WTC11 (cell line): ENCODE measurements at places on chromosomes 11 and 22.
A peak's percentile ranks its signal among the peaks of the same experiment; 100 is the strongest.

- DNase-seq = peak; percentile 52
Measured at GRCh38 chr11:112962579-112963367, 1.6 kb downstream of the NCAM1 start.

GRCh38 chr11:126698576-126698975 lies 302.0 kb downstream of the KIRREL3 start:
- no peak for DNase-seq

GRCh38 chr11:76803811-76804600 lies 20.9 kb downstream of the TSKU start:
- DNase-seq = no peak

DNA sequence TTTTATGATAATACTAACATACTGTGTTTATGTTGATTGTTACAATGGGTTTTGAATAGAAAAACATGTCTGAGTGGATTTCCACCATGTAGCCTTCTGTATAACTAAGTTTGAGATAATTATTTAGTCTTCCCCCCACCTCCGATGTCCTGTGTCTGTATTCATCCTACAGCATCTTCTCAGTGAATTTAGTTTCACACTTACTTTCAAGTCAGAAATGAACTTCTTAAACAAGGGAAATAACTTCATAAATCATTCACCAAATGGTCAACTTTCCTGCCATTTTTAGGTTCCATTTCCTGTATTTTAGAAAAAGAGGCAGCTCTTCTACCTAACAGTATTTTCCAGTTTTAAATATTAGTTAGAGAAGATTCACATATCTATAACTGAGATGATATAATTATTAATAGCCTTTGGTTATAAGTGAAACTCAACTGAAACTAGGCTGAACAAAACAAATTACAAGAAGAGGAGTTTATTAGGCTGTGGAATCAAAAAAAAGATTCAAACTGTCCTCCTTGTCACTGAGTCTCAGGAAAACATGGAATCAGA lies 3.5 kb downstream of the OR51B5 start:
- DNase-seq = no peak

DNA sequence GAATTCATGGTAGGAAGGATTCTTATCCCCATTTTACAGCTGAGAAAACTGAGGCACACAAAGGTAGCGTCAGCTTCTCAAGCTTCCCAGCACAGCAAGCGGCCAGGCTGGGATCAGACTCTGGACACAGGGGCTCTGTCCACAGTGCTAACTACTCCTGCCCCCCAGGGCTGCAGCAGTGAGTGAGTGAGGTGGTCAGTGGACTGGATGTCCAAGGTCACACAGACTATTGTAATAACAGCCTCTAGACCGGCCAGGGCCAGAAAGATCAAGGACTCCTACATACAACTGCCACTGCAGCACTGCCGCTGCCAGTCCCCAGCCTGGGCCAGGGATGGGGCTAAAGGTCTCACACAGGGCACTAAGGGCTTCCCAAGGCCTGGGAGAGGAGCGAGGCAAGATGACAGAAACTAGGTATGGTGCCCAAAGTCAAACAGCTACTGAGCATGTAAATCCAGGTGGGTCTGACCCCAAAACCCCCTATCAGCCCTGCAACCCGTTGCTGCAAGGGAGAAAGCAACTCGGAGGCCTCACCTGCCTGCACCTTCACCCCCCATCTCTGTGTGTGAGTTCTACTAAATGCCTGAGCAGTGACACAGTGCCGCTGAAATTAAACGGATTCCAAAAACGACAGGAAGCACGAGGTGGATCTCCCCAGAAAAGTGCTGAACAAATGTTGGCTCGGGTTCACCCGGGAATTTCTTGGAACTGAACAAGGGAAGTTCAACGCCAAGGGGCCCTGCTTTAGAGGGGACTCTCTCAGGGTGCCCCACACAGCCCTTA lies 161.8 kb upstream of the GRK3 start:
- DNase-seq = no peak

GRCh38 chr11:29751618-29752017 lies 265.2 kb downstream of the KCNA4 start:
- no peak for DNase-seq

DNA sequence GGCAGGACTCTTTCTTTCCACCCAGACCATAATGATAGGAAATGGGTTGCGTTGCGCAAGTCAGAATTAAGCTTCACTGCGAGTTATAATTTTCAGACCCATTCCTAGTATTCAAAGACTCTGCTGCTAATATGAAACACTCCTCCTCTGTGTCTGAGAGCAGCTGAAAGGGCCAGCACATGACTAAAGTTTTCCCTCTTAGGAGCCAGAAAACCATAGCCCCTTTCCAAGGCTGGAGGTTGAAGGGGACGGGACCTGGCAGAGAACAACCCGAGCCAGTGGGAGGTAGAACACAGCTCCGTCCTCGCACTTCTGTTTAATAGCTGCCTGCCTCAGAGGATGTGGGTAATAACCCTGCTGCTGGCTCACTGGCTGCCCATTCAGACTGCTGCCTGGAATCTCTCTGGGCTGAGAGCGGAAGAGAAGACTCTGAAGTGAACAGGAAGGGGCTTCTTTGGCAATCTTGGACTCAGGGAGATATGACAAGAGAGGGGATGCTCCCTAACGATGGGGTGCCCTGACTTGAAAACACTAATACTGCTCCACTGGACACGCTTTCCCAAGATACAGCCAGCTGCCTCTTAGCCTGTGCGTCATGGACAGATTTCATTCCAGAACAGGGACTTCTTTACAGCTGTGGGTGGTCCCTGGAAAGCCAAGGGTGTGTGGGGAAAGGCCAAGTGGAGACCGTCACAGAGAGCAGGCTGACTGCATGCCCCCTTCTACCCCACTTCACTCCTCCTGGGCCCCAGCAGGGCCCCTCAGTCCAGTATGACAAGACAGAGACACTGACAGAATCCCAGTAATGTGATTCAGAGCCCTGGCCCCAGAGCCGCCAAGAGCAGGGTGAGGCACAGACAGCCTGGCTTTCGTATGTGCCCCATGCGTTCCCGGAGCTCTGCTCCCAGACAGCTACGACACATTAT lies 156.9 kb downstream of the FEZ1 start:
- no peak for DNase-seq

DNA sequence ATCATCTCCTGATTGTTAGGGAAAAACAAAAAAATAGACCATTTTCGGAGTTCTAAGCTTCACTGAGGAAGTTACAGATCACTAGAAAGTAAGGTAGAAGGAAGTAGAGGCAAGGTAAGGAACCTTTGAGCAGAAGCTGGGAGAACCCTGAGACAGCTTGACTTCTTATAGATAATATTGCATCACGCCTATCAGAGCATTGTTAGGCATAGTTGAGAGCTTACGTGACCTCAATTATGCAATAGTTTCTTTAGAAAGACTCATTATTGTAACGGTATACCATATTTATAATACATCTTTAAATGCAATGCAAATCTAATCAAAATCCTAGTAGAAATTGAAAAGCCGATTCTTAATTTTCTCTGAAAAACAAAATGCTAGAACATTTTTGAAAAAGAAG lies 4.9 kb downstream of the TBRG1 start:
- DNase-seq = no peak

DNA sequence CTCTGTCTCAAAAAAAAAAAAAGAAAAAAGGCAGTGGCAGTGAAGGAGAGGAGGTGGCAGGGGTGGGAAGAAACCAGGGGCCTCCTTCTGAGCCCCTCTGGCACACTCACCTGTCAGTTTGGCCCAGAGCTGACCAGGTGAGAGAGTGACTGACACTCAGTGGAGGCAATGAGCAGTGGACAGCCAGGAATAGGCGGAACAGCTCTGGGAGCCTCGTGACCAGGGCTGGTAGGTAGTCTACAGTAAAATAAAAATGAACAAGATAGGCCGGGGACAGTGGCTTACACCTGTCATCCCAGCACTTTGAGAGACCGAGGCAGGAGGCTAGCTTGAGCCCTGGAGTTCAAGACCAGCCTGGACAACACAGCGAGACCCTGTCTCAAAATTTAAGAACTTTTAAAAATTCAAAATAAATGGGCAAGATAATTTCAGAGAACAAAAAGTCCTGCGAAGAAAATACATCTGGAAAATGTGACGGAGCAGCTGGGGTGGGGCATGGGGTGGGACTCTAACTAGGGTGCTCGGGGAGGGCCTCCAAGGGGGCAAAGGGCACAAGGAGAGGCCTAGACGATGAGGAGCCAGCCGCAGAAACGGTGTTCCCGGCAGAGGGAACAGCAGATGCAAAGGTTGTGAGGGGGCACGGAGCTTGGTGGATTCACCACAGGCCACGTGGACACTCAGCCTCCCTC lies 3.8 kb upstream of the PDXP start:
- no peak for DNase-seq

- no peak for DNase-seq
Measured at GRCh38 chr22:32999039-32999815, 59.0 kb downstream of the SYN3 start.

DNA sequence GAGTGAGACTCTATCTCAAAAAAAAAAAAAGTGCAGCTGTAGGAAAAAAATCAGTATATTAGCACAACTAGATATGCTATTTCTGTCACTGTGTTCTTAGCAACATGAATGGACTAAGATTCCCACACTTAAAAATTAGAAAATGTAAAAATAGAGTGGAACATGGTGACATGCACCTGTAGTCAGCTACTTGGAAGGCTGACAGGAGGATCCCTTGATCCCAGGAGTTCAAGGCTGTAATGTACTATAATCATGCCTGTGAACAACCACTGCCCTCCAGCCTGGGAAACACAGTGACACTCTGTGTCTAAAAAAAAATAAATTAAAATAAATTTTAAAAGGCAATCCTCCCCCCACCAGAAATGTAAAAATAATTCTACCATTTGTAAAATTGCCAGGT lies 29.8 kb downstream of the PICALM start:
- DNase-seq = no peak

DNA sequence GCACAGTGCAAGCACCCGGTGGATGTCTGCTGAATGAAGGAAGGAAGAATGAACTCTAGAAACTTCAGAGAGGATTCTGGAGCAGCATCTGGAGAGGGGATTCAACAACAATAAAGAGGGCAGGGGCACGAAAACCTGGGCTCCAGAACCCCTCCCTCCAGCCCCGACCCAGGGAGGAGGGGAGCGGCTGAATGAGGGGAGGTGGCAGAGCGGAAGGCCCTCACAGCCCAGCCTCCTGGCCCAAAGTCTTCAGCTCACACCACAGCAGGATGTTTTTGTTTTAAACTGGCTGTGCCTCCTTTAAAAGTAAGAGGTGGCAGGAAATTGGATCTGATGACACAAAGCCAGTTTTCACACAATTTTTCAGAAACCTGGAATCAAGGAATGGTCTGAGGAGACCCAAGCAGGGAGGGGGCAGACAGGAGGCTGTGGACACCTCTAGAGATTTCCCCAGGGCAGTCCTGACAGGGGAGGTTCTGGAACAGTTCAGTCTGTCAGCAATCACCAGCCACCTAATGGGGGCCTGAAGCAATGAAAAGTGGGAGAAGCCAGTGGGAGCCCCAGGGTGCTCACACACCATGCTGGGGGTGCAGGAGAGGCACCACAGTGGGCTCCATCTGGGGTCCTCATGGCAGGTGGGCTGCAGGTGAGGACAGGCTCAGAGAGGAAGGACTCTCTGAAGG lies 44.4 kb upstream of the TCF20 start:
- DNase-seq = no peak

DNA sequence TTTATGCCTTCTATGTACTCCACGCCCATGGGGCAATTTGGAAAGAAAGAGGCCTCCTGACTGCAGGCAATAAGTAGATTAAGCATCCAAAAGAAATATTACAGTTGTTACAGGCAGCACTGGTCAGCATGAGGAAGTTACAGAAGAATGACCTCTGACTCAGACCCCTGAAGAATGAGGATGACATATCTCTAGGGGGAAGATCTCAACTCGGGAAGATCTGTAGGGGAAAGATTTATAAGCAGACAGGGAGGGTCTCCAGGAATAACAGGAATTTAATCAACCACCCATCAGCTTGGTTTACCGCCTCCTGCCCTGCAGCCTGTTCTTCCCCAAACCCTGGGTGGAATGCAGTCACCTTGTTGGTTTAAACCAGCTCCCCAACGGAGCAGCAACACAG lies 58.0 kb downstream of the RCN1 start:
- DNase-seq = no peak

DNA sequence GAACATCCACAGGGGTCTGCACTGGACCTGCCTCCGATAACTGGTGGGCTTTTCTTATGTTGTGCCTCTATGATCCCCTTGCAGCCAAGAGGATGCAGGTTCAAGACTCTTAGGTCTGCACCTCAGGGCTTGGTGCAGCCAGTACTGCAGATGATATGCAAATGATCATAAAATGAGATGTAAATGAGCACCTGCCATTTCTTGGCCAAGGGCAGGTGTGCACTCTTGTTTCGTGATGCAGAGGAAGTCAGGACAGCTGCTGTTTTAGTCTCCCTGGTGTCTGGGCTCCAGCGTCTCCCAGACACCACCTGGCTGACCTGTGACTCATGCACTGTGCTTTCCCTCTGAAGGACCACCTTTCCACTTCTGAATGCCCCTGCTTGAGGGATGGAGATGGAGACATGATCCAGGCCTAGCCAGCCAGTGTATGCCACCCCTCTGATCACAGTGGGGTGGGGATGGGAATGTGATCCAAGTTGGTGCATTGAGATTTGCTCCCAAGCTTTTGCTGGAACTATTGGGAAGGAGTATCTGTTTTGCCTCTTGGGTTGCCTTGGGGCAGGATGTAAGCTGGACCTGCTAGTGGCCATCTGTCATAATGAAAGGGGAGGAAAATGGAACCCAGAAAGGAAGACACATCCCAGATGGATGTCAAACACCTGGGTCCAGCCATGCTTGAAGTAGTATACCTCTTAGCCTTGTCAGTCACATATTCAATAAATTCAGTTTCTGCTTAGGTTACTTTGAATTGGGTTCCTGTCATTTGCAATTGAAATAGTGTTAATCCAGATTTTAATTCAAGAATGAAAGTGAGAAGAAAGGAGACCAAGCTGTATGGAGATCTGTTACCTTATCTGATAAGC lies 3.3 kb upstream of the KCNJ11 start:
- no peak for DNase-seq

GRCh38 chr11:127844876-127845275 lies 742.5 kb downstream of the ETS1 start:
- no peak for DNase-seq

DNA sequence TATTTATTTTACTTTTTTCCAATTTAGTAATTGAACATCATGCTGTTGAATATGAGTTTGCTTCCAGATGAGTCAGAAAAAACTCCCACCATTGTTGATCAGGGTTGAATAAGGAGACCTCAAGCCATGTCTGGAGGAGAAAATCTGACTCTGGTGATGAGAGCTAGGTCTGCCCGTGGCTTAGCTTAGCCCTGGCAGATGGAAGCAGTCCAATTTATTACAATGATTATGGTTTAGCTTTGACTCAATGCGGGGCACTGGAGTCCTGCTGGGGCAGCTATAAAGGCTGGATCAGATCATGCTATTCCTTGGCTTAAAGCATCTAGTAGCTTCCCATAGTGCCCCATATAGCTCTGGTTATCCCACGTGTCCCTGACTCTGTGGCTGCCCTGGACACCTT lies 506.5 kb downstream of the MN1 start:
- no peak for DNase-seq

DNA sequence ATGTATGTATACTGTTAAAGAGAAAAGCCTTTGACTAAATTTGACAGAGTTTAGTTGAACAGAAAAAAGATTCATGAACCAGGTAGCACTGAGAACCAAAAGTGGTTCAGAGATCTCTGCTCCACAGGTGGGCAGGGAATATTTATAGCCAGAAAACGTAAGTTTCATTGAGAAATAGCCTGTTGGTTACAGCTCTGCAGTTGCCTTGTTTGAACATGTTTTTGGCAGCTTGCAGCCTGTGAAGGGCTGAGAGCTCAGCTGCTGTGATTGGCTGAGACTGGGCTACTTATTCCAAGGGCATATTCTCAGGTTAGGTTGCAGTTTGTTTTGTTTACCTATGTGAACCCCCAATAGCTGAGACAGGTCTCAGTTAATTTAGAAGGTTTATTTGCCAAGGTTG lies 13.5 kb upstream of the ZNF74 start:
- no peak for DNase-seq

GRCh38 chr11:109864834-109865547 lies 228.2 kb upstream of the ZC3H12C start:
- DNase-seq = no peak
